CD4-positive, alpha-beta T cell treated with Interleukin-15 for 4 hours (primary cell): ENCODE measurements at places on chromosomes 4 and X.

GRCh38 chr4:168095776-168096406 is 3.6 kb downstream of the ANXA10 start:
- DNase-seq, result no peak

GRCh38 chrX:124085063-124085462 is 123.6 kb downstream of the STAG2 start:
- no peak for DNase-seq

- no peak for DNase-seq
Observed at GRCh38 chr4:162645381-162645780, 481.6 kb upstream of the FSTL5 start.

- no peak for DNase-seq
Observed at GRCh38 chrX:97030463-97030862, 146.8 kb downstream of the RPA4 start.

- no peak for DNase-seq
Observed at GRCh38 chrX:119042040-119042439, 30.8 kb upstream of the CT47C1 start.
